Suprapubic skin (tissue), 4 donors: ENCODE measurements at places on chromosomes 1 and 21.
A peak's percentile ranks its signal among the peaks of the same experiment; 100 is the strongest.

DNA sequence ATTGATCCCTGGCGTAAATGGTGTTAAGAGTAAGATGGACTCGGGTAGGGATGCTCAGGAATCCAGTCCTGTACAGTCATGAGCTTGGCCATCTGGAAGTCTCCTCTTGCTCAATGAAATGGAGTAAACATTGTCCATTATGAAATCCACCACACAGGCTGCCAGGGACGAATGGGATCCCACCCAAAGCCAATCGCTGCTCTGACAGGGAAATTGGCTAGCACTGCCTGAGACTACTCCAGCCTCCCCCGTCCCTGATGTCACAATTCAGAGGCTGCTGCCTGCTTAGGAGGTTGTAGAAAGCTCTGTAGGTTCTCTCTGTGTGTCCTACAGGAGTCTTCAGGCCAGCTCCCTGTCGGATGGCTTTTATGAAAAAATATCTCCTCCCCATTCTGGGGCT, at the start of gene HSD11B1:
HSD11B1 (plus strand) TSS at position 263 of the 400 bp plus-strand sequence; CDS start at position 360, 97 bp downstream.
- peak; percentile 89 for DNase-seq

DNA sequence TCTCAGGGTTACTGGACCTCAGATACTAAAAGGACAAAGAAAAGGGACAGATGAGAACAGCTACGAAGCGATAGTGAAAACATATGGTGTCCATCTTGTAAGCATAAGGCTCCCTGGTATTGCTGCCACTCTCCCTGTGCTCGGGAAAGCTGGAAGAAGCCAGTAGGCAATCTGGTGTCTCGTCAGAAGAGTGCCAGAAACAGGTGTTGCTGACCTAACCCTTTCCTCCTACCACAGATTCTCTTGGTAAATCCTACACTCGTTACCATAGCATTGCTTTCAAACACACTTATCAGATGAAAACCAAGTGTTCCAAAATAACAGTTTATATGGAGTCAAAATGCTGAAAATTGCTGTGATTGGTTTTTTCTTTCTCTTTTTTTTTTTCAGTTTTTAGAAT, 146.3 kb downstream of the NRIP1 start:
- no peak for DNase-seq

- DNase-seq: peak; percentile 61
Observed at GRCh38 chr1:228156941-228157728, 7.4 kb downstream of the GJC2 start.

DNA sequence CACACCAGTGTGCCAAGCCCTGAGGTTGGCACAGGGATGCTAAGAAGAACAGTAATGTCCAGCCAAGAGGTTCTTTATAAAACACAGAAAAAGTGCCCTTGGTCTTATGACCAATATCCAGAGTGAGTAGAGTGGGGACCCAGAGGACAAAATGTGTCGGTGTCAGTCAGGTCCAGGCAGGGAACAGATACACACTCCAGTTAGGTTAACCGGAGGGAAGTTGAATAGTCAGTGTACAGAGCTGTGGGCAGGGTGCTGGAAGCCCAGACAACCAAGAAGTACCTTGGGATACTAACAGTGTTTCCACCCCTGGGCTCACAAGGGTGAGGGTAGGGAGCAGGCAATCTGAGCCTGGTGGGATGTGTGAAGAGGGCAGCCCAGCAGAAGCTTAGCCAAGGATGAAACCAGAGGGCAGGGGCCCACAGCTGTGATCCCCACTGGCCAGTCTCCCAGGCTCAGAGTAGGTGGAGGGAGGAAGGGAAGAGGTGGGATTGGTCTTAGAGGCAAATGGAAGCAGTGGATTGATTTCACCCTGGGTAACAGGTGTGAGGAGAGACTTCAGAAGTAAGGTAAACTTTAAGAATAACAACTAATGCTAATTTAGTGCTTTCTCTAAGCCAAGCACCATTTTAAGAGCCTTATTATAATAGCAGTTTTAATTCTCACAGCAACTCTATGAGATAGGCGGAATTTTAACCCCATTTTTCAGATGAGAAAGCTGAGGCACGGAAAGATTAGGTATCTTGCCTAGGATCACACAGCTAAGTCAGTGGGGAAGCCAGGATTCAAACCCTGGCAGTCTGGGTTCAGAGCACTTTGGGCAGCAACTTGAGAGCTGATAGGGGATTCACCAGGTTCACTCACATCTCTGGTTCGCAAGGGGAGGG, 143.4 kb upstream of the HOOK1 start:
- no peak for DNase-seq

- DNase-seq: no peak
Observed at GRCh38 chr21:38968887-38969543, 163.3 kb downstream of the ETS2 start.

GRCh38 chr1:90488451-90488850, 228.7 kb downstream of the BARHL2 start:
- no peak for DNase-seq

- no peak for DNase-seq
Observed at GRCh38 chr1:17844185-17844826, 89.2 kb downstream of the ACTL8 start.

DNA sequence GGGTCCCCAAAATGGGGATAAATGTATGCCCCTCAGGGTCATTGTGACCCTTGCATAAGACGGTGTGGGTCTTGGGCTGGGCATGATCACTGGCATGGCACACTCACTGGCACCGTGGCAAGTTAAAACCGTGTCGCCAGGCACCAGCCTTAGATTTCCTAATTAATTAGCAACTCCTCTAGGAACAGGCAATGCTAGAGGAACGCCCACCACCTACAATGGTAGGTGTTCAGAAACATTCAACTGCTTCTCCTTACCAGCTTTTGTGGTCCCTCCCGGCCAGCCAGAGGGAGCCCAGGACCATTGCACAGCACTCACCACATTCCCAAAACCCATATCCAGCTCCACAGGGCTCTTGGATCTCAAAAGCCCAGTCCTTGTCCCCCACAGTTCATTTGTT, 36.4 kb downstream of the EPHA2 start:
- no peak for DNase-seq

DNA sequence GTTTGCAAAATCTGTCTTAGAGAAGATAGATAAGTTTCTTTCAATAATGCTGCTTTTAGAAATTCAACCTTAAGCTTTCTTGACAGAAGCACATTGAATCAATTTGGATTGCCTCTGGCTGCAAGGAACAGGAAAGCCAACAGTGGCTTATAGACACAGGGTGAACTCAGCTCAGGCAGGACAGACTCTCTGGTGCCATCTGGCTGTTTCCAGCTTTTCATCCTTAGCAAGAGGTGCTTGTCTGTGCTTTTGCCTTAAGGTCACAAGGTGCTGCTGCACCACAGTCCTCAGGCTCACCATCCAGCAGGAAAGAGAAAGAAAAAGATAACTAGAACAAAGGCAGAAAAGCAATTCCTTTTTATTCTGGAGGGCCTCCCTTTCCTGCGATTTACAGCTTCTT, 93.7 kb upstream of the ETS2 start:
- no peak for DNase-seq

DNA sequence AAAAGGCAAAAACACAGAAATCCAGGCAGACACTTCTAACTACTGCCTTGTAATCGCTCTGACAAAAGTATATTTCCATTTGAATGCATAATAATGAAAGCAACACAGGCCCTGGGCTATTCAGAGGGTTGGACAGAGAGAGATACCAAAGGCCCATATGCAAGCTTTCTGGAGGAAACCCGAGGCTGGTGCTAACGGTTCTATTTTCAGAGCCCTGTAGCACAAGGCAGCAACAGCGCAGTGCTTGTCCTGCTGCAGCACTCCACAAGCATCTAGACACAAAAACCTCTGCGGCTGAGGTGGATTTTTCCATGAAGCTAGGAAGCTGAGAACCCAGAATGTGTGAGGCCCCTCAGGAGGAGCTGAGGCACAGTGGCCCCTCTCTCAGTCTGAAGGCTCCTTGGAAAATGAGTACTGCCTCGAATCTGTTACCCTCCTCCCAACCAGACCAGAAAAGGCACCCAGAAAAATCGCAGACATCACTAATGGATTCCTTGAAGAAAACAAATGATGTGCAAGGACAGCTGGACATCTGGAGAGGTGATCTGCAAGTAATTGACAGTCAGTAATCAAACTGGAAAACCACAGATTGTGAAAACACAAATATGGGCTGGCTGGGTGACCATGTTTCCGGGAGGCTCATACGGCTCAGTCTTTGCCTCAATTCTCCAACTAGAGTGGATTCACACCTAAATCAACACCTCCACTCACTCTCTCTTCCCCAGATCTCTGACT, 54.0 kb downstream of the COLGALT2 start:
- no peak for DNase-seq

DNA sequence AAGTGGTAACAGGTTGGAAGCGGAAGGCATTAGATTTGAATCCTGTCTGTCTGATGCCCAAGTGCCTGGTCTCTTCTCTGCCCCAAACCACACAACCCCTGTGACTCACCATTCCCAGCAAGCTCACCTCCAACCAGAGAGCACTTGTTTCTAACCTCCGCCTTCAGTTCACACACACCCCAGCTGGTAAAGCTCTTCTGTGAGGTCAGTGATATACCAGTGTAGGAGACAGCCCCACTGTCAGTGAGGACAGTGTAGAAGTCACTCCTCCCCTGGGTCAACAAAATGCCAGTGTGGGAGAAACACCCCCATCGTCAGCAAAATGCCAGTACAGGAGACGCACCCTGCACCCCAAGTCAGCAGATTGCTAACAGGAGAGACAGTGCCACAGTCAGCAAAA, 2.6 kb downstream of the RIMS3 start:
- DNase-seq: no peak

- DNase-seq: no peak
Observed at GRCh38 chr1:117826540-117827078, 102.8 kb downstream of the GDAP2 start.

GRCh38 chr1:6316240-6317097, 55.6 kb upstream of the GPR153 start:
- DNase-seq: no peak

DNA sequence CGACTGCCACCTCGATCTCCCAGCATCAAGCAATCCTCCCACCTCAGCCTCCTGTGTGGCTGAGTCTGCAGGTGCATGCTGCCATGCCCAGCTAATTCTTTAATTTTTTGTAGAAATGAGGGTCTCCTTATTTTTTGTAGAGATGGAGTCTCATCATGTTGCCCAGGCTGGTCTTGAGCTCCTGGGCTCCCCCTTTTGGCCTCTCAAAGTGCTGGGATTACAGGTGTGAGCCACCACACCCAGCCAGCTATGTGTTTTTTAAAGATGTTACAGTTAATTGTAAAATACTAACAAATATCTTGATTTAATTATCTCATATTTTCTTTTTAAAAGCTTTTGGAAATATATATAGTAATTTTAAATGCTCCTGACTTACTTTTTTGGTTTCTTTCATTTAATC, 181.3 kb upstream of the DMRTA2 start:
- no peak for DNase-seq

GRCh38 chr21:36504067-36505058, 24.4 kb upstream of the CLDN14 start:
- DNase-seq: no peak

DNA sequence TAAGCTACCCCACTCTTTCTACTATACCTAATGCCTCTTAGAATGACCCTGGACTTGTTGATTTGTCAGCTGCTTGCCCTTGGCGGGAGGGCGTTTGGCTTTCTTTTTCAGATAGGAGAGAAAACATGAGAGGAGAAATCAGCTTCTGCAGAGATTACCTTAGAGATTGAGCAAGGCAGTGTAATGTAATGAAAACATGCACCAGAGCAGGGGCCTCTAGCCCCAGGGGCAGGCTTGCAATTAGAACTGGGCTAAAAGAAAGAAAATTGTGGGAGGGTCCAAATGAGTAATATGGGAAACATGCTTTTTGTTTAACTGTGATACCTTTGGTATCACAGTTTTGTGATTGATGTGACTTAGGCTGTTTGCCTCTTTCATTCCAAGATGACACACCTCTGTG, 89.7 kb downstream of the PBX1 start:
- no peak for DNase-seq

DNA sequence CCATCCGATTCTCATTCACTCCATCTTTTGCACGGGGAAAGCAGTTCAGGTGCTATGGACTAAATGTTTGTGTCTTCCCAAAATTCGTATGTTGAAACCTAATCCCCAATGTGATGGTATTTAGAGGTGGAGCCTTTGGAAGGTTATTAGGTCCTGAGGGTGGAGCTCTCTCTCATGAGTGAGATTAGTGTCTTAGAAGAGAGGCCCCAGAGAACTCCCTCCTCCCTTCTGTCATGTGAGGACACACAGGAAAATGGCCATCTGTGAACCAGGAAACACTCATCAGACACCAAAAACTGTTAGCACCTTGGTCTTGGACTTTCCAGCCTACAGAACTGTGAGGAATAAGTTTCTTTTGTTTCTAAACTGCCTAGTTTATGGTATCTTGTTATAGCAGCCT, 15.8 kb upstream of the CCDC190 start:
- DNase-seq: no peak

- DNase-seq: no peak
Observed at GRCh38 chr1:169873582-169874199, 20.0 kb downstream of the SCYL3 start.

DNA sequence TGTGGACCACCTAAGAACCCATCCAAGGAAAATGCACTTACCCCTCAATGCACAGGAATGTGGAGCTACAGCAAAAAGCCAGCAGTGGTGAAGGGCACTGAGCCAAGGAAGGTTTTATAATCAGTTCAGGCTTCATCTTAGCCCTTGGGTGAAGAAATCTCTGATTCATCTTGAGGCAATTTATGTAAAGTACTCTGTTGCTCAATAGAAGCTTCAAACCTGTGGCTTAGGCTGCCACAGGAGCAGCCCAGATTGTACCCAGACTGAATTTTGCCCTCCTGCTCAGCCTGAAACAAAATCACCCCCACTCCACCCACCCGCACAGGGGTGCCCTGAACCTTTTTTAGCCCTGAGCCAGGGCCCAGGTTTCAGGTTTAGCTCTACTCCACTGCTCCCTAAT, at the start of gene S100A12:
S100A12 (minus strand) TSS at position 111 of the 400 bp plus-strand sequence. CDS start 1,029 bp downstream, outside the sequence.
- peak; percentile 46 for DNase-seq

- no peak for DNase-seq
Observed at GRCh38 chr1:192763756-192764155, 45.1 kb upstream of the RGS2 start.

- no peak for DNase-seq
Observed at GRCh38 chr1:93081716-93082115, 2.6 kb downstream of the MTF2 start.

DNA sequence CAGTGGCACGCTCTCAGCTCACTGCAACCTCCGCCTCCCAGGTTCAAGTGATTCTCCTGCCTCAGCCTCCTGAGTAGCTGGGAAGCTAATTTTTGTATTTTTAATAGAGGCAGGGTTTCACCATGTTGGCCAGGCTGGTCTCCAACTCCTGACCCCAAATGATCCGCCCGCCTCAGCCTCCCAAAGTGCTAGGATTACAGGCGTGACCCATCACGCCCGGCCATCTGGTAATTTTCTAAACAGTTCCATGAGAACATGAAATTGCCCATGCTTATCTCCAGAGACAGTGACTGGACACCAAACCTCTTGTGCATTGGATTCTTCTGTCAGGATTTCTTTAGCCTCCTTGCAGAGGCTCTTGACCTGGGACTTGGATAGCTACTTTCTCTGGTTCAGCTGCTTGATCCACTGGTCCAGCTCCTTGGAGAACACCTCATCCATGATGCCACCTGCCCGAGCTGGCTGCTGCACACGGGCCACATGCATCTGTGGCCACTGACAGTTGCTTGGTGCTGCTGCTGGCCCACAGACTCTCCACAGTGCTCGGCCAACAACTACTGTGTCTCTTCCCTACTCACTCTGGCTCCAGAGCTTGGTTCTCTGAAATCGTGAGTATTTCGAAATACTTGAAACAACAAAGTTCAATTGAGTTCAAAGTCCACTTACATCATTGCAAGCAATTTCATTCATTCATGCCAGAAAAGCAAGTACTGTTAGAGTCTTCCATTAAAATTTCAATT, 40.0 kb upstream of the CTPS1 start:
- peak; percentile 63 for DNase-seq
